Amniotic epithelial cell (primary cell): ENCODE measurements at places on chromosomes 1 and 21.

DNA sequence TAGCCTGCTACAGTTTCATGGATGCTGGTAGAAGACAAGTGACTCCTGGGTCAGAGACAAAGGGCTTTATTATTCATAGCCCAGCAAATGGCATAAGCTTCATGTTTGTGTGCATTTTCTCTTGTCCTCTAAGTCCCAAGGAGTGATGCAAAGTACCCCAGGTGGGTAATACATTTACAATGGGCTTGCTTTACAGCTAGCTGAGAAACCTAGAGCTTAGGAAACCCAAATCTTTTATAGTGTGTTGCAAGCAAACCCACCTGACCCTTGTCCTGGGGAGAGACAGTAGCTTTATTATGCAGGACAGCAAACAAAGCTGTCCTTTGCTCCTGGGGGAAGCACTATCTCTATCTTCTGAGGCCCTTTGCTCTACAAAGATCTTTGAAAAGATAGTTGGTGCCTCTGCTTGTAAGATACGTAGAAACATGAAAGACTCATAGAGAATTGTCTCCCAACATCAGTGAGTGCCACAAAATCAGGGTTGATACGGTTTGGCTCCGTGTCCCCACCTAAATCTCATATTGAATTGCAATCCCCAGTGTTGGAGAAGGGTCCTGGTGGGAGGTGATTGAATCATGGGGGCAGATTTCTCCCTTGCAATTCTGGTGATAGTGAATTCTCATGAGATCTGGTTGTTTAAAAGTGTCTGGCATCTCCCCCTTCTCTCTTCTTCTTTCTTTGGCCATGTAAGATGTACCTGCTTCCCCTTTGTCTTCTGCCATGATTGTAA lies 315.8 kb upstream of the USP24 start:
- DNase-seq, result no peak

GRCh38 chr1:217437376-217437775 lies 193.5 kb downstream of the GPATCH2 start:
- DNase-seq, result no peak

DNA sequence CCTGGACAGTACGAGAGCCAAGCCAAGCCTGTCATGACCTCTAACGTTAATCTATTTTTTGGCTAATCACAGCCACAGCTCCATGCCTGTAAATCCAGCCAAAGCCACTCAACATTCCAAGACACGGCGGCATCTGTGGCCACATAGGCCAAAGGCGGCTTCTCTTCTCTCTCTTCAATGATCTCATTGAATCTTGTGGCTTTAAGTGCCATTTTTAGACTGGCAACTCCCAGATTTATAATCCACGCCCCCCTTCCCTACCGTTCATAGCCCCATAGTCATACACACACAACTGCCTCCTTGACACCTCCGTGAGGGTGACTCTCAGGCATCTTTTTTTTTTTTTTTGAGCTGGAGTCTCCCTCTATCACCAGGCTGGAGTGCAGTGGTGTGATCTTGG lies 5.7 kb upstream of the SELENON start:
- no peak for DNase-seq

DNA sequence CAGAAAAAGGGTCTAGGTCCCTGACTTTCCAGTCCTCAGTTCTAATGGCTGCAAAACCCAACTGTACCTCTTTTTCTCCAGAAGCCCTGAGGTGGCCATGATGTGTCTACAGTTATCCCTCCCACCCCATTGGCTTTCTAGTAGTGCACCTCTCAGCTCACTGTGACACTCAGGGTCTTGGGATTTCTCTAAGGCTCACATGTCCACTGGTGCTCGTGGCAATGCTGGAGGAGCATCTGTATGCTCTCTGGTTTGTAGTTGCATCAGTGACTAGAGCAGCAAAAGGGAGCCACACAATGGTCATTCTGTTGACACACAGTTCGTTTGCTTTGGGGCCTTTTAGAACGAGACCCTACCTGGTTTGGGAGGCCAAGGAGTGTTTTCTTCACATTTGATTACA lies 81.6 kb upstream of the SYT6 start:
- no peak for DNase-seq

DNA sequence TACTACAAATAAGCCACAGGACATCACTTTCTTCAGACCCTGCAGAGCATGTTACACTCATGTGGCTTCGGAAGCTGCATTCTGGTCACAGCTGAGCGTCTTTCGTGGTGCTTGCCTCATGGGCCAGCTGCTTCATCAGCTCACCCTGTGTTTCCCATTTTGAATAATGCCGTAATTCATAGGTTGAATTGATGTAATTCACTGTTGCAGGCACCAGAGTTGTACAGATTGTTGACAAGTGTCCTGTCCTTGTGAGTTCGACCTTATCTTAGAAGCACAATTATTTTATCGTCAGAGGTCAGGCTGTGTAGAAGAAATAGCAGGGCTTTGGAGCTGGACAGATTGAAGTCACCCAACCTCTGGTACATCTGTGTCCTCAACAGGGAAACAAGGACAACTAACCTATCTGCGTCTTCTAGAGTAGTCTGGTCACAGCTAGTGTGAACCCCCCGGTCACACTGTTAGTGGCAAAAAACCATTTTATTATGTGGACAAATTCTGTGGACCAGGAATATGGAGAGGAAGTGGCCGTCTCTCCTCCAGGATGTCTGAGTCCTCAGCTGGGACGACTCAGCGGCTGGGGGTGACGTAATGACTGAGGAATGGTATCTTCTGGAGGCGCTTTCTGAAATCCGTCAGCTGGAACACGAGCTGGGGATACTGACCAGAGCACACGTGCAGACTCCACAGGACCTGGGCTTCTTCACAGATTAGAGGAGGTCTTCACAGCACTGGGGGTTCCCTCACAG lies 17.8 kb downstream of the PKNOX1 start:
- peak; percentile 93 for DNase-seq

- DNase-seq, result peak; percentile 92
Measured at GRCh38 chr1:204506969-204507316, 9.3 kb upstream of the MDM4 start.

- DNase-seq, result peak; percentile 34
Measured at GRCh38 chr1:231139125-231139649, 22.7 kb upstream of the TRIM67 start.

GRCh38 chr21:30186242-30186641 lies 19.6 kb upstream of the CLDN17 start:
- DNase-seq, result no peak

DNA sequence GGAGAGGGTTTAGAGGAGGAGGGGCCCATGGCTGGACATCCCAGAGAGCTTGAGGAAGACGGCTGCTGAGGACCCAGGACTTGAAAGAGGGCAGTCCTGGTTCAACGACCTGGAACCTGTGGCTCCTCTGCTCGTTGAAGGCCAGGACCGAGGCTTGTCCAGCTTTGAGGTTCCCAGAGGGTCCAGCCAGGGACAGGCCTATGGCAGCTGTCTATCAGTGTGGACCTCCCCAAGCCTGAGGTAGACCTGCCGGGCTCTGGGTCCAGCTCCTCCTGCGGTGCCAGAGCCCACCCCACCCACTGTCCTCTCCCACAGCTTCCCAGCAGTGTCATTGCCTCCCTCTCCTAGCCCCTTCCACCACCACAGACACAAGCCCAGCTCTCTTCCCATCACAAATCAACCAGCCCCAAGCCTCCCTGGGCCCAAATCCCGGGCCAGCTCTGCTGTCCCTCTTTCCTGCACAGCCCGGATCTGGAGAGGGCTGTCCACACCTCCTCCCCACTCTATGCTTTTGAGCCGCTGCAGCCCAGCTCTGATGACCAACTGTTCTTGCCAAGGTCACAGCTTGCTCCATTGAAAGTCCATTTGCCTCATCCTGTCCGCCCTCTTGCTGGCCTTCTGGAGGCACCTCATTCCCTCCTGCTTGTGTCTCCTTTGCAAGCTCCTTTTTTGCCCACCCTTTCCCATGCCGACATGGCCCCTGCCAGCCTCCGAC lies 48.7 kb upstream of the EDN2 start:
- no peak for DNase-seq

DNA sequence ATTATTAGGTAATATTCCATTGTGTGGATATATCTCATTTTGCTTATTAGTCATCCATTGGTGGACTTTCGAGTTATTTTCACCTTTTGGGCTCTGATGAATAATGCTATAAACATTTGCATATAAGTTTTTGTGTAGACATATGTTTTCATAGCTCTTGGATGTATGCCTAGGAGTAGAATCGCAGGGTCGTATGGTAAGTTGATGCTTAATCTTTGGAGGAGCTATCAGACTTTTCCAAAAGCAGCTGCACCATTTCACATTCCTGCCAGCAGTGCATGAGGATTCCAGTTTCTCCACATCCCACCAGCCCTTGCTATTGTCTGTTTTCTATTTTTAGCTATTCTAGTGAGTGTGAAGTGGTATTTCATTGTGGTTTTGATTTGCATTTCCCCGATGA lies 120.3 kb upstream of the TMEM51 start:
- DNase-seq, result peak; percentile 11

- no peak for DNase-seq
Measured at GRCh38 chr1:244615301-244615700, 37.6 kb upstream of the DESI2 start.

- DNase-seq, result no peak
Measured at GRCh38 chr1:55329091-55329490, 113.9 kb upstream of the USP24 start.

- peak; percentile 85 for DNase-seq
Measured at GRCh38 chr21:37071561-37072273, 1.2 kb downstream of the PIGP start.

- peak; percentile 70 for DNase-seq
Measured at GRCh38 chr1:61157468-61157987, 75.2 kb downstream of the NFIA start.

DNA sequence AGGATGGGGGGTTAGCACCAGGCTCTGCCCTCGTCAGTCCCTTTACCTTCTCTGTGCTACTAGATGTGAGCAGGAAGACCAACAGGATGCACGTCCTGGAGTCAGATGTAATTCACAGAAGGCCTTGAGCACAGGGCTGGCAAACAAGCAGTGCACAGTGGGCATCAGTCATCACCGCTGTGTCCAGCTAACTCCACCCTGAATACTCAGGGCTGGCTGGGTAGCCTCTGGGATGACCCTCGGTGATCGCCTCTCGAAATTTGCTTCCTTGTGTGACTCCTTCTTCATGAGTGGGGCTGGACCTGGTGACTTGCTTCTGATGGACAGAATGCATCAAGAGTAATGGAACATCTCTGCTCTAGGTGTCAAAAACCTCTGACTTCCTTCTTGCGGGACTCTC lies 92.2 kb upstream of the TMPRSS2 start:
- no peak for DNase-seq

- DNase-seq, result no peak
Measured at GRCh38 chr1:187787736-187788135, 959.0 kb downstream of the PLA2G4A start.

GRCh38 chr1:46942086-46942485 lies 810 bp upstream of the CYP4A11 start:
- DNase-seq, result no peak

DNA sequence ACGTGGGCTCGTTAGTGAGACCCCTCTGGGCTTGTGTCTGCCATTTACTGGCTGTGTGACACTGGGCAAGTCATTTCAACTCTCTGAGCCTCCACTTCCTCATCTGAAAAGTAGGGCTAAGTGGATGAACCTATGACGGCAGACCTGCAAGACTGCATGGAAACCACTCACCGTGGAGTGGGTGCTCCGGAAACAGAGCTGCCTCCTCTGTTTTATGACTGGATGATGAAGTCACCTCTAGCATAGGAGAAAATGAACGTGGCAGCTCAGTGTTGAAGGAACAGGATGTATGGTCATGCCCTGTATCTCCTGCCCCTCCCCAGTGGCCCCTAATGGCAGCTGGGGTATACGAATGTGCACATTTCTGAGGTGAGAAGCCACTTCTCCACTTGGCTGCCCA lies 40.5 kb downstream of the STPG1 start:
- no peak for DNase-seq

DNA sequence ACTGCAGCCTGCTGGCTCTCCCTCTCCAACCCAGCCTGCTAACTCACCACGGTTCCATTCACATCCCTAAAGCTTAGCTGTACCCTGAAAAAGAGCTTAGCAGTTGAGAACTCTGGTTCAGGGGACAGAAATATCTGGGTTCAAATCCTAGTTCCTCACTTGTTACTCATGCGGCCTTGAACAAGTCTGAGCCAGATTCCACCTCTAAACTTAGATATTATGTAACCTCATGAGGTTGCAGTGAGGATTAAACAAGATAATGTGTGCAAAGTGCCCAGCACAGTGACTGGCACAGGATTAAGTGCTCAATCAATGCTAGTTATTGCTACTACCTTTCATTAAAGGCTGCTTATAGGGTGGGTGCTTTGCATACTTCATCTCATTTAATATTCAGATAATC lies 41.3 kb upstream of the DHCR24 start:
- DNase-seq, result peak; percentile 64

DNA sequence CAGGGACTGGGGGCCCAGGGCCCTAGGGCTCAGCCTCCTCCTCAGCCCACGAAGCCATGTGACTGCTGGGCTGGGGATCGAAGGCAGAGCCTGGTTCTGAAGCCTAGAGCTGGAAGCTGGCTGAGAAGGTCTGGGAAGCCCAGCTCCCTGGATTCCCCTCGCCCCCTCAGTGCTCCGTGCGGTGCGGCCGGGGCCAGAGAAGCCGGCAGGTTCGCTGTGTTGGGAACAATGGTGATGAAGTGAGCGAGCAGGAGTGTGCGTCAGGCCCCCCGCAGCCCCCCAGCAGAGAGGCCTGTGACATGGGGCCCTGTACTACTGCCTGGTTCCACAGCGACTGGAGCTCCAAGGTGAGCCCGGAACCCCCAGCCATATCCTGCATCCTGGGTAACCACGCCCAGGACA lies 9.1 kb downstream of the ADAMTSL4 start:
- DNase-seq, result no peak

GRCh38 chr1:45883658-45884057 lies 80.2 kb downstream of the MAST2 start:
- peak; percentile 34 for DNase-seq

DNA sequence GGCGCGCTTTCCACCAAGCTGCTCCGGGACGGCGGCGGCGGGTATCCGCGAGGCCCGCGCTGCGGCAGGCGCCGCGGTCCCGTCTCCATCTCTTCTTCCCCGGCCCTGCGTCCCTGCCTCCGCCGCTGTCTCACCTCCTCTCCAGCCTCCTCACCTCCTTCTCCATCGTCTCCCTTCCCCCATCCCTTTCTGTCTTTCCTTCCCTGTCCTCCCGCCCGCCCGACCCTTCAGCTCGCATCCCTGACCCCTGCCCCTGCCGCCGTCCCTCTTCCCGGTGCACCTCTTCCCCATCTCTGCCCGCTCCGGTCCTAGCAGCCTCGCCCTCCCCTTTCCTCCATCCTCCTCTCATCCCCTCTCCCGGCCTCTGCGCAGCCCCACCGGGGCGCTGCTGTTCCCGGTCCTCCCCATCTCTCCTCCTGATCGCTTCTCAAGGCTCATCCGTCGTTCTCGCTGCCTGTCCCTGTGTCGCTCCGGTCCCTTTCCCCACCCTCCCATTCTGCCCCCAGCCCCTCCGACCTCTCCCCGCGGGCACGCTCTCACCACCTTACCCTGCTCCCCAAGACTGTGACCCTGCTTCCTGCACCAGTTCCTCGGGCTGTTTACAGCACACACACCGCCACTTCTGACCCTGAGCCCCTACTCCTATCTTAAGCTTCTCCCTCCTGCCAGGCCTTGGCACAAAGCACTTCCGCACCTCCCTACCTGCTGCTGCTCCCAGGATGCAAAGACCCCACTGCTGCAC lies 760 bp upstream of the NPHP4 start:
- no peak for DNase-seq

- no peak for DNase-seq
Measured at GRCh38 chr21:18869104-18869503, 465.5 kb upstream of the TMPRSS15 start.
